Activated CD4-positive, alpha-beta T cell treated with anti-CD3 and anti-CD28 coated beads, Interleukin-2, amount 50 U/mL, for 16 hours (primary cell): ENCODE measurements at places on chromosomes 7 and 10.

GRCh38 chr10:97782455-97783228 is 10.8 kb upstream of the SFRP5 start:
- no peak for DNase-seq

GRCh38 chr7:17665029-17665428 is 275.3 kb downstream of the SNX13 start:
- no peak for DNase-seq

DNA sequence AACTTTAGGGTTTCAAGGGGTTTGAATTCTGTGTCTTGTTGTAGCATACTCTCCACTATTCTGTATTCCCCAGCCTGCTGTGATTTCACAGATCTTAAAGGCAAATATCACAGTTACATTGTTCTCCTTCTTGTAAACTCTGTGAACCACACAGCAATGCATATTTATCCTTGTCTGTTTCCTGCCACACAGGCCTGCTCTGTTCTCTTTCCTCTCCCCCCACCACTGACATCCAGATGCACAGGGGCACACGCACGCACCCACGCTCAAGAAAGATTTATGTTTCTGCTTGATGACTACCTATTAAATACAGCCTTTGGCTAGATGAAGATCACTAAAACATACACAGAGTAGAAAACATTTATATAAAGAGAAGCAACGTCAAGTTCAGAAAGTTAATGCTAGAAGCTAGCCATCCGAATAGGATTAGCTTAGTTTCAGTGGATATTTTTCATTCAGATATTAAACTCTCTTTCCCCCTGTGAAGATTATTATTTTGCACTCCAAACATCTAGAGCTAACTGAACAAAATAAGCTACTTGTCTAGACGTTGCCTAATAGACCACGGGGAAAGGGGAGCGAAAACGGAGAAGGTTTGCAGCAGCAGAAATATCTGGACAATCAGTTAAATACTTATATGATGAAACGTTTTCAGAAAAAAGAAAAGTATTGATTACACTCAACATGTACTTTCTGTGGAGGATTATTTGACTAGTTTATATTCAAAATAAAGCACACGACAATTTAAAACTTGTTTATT is 193.1 kb upstream of the SEMA3C start:
- no peak for DNase-seq

- DNase-seq, result no peak
Measured at GRCh38 chr10:33612116-33612515, 277.6 kb upstream of the NRP1 start.

DNA sequence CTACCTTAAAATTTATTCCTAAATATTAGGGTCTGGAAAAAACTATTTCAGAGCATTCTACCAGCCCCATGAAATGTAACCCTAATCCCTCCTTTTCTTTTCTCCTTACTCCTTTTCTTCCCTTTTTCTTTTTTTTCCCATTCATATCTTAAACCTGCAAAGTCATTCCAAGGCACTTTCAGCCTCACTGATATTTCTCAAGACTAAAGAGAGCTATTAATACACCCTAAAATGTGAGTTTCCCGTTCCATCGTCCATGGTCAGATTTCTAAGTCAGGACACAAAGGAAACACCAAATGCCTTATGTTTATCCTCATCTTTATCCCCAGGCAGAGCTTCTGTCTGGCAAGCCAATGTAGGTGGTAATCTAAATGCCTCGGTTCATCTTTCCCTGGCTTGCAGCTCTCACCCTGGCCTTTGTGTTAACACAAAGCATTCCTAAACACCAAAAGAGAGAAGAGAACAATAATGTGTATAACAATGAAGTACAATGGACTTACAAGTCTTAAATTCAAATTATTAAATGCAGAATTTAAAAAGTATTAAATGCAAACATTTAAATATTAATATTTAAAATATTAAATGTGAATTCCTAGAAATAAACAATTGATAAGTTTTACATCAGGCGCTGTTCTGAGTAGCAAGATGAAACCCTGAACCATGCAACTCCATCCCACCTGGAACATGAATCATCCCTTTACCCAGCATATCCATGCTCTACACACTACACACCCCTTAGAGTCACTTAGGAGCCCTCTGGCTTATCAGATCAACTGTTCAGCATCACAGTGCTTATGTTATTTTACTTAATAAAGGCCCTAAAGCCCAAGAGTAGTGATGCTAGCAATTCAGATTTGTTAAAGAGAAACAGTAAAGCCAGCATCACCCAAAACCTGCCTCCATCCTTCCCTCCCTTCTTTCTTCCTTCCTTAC is 26.8 kb downstream of the MICU1 start:
- no peak for DNase-seq

- no peak for DNase-seq
Measured at GRCh38 chr10:79145174-79145483, 76.4 kb downstream of the ZMIZ1 start.

- DNase-seq, result no peak
Measured at GRCh38 chr10:133359554-133359971, 1.7 kb upstream of the FUOM start.

GRCh38 chr10:50832171-50832751 is 53.2 kb downstream of the A1CF start:
- no peak for DNase-seq

DNA sequence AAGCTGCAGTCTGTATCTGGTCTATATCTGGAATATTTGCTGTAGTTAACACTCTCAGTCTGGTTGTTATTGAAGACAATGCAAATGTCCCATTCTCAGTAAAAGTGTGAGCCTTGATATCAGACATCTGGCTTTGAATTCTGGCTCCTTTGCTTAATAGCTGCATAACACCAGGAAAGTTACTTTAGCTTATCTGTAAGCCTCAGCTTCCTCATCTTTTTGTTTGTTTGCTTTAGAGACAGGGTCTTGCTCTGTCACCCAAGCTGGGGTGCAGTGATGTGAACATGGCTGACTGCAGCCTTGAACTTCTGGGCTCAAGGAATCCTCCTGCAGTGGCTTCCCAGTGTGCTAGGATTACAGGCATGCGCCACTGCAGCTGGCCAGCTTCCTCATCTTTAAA is 41.3 kb downstream of the CNNM2 start:
- DNase-seq, result no peak

DNA sequence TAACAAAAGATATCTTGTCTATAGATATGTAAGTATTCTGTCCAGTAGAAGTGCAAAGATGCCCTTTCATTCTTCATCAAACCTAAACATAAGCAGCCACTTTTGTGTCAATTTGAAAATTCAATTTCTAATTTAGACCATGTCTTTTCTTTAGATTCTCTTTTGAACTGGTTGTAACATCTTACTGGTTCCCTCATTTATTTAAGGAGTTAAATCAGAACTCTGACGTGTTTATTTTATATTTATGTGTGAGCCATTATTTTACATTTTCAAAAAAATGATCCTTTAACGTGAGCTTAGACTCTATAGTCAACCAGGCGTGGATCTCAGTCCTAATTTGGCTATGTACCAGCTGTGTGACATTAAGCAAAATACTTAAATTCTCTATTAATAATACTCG is 74.0 kb upstream of the PHYHIPL start:
- DNase-seq, result no peak

DNA sequence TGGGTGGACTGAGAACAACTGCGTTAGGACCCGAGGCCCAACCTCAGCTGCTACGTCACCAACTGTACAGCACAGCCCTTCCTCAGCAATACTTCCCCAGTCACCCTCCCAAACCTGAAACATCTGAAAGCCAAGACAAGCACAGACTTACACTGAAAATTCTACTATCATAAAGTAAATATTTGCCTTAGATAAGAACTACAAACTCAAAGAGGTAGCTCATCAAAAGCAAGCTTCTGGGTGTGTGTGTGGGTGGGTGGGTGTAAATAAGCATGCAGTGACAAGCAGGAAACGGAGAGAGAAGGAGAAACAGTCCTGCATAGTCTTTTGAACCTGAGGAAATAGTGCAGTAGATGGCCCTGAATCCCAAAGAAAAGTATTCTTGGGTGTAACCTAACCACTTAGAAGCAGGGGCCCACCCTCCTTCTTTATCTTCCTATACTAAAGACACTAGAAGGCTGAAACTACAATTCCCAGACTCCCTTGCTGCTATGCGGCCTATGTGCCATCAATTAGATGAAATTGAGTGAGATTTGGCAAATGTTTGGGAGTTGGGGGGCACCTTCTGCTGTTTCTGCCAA is 18.7 kb downstream of the SLC25A13 start:
- DNase-seq, result no peak

- peak; percentile 7 for DNase-seq
Measured at GRCh38 chr7:11831736-11832495, at the start of gene THSD7A. Gene THSD7A (minus strand): TSS chr7:11832198. CDS start chr7:11831946, 252 bp downstream.

DNA sequence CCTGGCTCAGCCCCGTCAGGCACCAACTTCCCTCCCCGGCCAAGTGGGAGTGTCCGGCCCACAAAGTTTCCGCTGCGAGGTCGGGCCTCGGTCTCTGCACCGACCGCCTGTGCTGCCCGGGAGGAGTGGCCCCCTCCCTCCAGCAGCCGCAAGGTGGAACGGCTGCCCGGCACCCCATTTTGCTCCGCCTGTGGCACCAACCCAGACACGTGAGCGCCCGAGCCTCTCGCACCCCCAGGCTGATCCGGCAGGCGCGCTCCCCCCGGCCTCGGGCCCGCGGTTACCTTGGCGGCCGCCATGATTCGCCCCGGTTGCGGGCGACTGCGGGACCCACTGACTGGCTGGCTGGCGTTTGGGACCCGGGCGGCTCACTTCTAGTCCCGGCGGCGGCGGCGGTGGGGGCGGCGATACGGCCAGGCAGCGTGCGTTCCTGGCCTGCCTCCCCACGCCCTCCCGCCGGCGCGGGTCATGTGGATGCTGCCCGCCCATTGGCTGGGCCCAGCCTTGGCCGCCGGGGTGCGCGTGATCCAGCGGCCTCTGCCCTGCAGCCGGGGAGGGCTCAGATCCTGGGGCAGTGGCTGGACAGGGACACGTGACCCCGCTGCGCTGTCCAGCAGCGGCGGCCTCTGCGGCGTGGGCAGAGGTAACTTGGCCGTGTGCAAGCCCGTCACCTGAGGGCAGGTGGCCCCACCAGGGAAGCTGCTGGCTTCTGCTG is at the start of gene SLC25A13:
TSS of gene SLC25A13 (minus strand) at position 441 of the 715 bp plus-strand sequence. CDS start at position 299, 142 bp downstream.
- peak; percentile 74 for DNase-seq

GRCh38 chr10:62048470-62048869 is 147.0 kb downstream of the ARID5B start:
- no peak for DNase-seq

DNA sequence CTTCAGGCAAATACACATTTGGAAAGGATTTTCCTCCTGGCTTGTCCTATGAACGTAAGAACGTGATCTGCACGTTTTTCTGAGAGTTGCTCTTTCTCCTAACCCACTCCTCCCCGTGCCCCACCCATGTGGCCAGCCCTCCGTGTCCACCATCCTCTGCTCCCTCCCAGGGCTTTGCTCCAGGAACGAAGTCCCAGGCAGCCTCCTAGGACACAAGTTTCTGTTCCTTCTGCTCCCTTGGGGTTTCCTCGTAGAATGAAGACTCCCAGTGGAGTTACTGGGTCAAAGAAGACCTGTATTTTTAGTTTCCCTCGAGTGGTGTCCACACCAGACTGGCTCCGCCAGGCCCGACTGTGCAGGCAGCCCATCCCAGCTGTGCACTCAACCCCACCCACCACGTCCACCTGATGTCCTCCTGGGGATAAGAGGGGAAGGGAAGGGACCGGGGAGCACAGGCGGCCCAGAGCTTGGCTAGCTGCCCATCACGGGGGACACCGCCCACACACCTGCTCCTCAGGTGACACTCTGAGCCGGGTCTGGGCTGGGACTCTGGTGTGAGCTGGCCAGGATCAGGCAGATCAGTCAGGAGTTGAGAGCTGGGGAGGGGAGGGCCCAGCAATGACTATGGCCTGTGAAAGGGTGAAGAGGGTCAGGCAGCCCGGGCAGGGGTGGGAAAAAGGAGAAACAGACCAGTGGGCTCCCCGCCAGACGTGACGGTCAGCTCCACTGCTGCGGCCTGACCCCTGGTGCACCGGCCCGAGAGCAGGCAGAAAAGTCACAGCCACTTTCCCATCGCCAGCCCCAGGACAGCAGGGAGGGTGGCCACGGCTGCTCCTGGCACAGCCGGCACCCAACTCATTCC is 54.3 kb upstream of the PPP2R2D start:
- DNase-seq, result no peak

DNA sequence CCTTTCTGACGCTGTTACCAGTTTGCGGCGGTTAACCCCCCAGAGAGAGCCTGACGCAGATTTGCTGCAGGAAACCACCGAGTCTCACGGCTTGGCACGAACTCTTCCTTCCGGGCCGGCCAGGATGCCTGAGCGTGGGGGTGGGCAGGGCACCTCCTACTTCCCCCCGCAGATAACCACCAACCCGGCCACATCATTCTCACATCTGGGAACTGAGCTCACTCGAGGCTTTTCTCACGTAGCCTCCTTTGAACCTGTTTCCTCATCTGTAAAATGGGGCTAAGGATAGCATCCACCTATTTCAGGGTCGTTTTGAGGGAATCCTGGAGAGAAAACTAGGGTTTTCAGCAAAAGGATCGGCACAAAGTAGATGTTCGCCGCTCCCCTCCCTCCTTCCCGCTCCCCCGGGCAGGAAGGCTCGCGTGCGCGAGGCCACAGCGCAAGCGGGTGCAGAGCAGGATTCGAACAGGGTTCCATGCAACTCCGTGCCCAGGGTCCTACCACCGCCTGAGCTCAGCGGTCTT is 23.6 kb downstream of the DDIT4 start:
- DNase-seq, result peak; percentile 99

GRCh38 chr10:35632027-35632426 is 10.1 kb downstream of the FZD8 start:
- no peak for DNase-seq

- DNase-seq, result no peak
Measured at GRCh38 chr10:99345350-99345749, 16.2 kb downstream of the CNNM1 start.

DNA sequence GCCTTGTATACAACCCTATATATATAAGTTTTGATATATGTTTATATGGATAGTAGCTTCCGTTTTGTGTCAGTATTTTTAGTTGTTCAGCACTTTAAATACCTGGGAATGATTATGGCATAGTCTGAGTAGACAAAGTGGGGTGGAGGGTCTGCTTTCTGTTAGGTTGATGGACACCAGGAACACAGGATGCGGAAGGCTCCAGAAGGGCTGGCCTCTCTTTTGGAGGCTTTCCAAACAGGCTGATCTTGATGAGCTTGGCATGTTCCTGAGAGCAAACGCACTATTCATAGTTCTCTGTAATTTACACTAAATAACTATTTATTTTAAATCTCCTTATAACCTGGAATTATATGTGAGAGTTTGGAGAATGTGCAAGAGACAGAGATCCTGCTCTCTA is 12.7 kb downstream of the AKR1E2 start:
- DNase-seq, result no peak

GRCh38 chr10:101485681-101486554 is 102.1 kb downstream of the POLL start:
- DNase-seq, result no peak

DNA sequence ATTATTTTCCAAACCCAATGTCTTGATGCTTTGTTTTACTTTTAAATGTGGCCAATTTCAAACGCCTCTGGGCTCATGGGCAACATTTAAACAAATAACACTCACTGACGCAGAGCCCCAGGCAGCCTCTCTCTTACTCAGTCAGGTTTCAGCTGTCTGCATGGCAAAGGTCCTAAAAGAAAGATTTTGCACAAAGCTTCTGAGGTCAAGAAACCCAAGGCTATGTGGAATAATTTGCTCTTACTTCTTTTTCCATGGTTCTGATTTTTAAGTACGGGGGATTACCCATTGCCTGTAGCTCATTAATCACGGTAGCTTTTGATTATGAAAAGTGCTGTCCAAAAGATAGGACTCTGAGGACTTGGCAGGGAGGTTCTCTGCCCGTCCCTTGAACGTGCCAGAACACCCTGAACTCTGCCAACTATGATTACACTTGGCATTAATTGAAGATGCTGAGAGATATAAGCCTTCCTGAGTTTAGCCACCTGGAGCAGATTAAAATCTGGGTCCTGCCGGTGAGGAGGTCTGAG is 14.1 kb upstream of the MSRB2 start:
- no peak for DNase-seq
